ENCODE measurements at places on chromosomes 13 and 19. TPM values are rescaled to one million over a fixed set of nuclear protein-coding genes. Genes with fewer than 3 reads are reported as not detected.

ZNF99 gene
- not detected for total RNA-seq

SWSAP1 gene
- total RNA-seq: 3.1 TPM

KBTBD6 gene
- total RNA-seq: 10.2 TPM

SLC6A16 gene
- total RNA-seq: 1.7 TPM

- no peak for DNase-seq
Observed at GRCh38 chr19:49895566-49896297, 955 bp downstream of the IL4I1 start.

DNA sequence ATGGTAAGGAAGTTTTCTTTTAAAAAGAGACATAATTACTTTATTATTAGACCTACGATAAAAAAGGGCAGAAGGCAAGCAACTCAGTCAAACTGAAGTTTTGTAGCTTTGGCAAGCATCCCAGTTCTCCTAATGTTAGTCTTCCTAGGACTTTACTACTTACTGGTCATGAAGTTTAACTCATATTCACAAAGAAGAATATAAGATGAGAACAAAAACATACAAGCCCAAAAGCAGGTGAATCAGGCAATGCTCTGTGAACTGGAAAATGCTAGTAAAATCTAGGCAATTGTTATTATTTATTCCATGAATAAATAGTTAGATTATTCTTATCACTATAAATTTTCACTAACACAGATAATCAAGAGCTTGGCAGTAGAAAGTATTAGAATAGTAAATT, 85.0 kb downstream of the MIPEP start:
- no peak for DNase-seq

GRCh38 chr19:45976178-45976577, 2.5 kb upstream of the NOVA2 start:
- DNase-seq: no peak

DNA sequence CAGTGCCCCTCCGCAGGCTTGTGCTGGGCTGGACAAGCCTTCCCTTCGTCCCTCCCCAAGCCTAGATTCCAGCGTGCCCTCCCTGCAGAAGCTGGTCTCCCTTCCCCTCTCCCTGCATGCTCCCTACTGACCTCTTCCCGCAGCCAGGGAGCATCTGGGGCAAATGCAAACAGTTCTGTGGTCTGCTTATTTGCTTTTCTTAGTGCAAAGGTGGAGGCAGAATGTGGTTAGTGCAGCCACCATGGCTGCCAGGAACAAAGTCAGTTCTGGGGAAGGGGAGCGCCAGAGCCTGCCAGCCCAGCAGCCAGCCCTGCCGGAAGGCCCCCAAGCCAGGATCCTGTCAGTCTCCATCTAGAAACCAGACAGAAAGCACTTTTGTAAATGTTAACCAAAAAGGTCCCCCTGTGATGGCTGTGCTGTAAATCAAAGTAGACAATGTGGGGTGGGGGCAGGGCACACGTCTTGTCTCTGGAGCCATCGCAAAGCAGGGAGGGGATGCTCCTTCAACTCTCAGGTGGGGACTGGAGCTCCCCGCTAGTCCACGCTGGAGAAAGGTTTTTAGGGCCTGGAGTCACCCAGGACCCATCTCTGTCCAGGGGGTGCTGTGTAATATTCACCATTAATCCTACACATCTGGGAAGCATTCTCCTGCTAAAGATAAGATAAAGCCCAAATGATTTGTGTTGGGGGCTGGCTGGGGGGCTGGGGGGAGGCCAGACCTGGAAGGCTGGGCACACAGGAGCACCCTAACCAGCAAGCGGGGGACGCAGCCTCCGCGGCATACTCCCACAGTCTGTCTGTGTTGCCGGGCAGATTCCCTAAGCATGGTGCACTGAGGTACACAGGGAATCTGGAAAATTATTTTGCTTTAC, 30.9 kb downstream of the SERP2 start:
- no peak for DNase-seq
